ENCODE measurements at places on chromosomes 4 and X.

- no peak for DNase-seq
Measured at GRCh38 chr4:101989551-101989950, 199.0 kb downstream of the BANK1 start.

GRCh38 chr4:33357121-33357520 lies 2637.0 kb downstream of the PCDH7 start:
- DNase-seq = no peak

DNA sequence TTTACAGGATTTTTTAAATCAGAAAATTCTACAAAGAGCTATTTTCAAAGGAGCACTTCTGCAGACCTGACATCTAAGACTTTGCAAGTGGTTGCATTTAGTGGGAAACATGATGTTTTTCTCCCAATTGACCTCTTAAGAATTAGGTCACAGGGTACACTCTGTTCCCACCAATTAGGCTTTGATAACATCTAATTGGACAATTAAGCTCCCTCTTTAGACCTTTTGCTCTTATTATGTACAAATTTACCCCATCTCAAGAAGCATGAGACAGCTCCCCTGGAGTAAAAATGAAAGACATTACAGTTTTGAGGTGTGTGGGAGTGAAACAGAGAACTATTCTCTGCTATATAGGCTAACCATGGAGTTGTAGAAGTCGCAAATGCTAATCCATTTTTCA lies 31.8 kb upstream of the AGA start:
- DNase-seq = no peak

GRCh38 chr4:154506253-154506652 lies 14.7 kb upstream of the DCHS2 start:
- peak; percentile 28 for DNase-seq

DNA sequence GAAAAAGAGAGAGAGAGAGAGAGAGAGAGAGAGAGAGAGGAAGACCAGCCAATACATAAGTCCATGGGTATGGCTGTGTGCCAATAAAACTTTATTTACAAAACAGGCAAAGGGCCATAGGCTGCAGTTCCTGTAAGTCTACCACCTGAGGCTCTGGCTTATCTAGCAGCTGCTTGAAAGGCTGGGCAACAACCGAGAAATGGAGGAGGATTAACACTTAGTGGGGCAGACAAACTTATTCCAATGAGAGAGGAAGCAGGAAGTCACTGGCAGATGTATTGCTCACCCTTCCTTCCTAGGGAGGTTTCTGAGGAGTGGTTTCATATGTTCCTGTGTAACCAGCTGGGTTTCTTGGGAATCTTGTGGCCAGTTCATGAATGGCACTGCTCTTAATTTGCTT lies 4.7 kb upstream of the GPR143 start:
- DNase-seq = no peak

DNA sequence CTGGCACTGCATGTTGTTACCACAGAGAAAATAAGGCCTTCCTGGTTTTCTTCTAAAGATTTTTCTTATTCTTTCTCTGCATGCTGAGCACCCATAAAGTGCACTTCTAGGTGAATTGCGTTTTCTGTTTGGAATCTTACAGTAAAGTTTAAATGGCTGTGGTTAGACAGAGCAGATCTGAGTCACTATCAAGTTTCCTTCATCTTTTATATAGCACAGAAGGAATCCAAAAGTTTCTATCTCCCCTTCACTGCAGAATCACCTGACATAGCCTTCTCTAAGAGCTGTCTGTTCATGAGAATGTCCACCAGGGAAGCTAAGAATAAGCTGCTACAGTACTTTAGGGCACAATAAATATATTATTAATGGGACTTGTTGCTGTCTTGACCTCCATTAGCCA lies 455.5 kb upstream of the FAM241A start:
- DNase-seq = no peak

DNA sequence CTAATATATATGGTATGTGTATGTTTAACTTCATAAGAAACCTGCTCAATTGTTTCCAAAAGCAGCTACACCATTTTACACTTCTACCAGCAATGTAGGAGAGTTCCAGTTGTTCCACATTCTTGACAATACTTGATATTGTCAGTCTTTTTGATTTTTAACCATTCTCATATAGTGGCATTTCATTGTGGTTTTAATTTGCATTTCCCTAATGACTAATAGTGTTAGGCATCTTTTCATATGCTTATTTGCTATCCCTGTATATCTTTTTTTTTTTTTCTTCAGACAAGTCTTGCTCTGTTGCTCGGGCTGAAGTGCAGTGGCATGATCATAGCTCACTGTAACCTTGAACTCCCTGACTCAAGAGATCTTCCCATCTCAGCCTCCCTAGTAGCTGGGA lies 58.2 kb upstream of the TRIM2 start:
- DNase-seq = no peak

GRCh38 chr4:44118971-44119680 lies 329.5 kb downstream of the KCTD8 start:
- no peak for DNase-seq

- peak; percentile 50 for DNase-seq
Measured at GRCh38 chr4:109985993-109986974, 73.6 kb downstream of the EGF start.

DNA sequence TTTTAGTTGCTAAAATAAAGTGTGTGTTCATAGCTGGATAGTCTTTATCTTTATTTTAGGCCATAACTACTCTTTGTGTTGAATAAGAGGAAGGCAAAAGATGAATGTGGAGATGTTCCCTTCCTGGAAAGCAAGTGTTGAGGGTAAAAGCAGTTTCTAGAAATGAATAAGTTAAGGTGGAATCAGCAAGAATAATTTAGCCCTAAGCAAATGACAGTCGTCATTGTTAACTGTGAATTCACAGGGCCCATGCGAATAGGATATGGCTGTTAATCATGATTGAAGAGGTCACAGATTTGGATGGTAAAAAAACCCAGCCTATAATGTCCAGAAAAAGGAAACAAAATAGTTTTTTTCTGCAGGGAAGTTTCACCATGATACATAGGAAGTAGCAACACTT lies 167.8 kb upstream of the PPP3CA start:
- DNase-seq = no peak

DNA sequence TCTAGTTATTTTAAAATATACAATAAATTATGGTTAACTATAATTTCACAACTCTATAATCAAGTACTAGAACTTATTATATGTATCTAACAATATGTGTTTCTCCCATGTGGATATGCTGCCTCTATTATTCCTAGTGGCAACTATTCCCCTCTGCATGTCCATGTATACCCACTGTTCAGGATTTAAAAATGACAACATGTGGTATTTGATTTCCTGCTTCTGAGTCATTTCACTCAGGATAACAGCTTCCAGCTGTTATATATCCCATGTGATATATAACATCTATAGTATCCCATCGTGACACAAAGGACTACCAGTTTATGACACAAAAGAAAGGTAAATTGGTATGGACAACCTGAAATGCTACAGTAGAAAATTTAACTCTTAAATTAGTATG lies 167.4 kb upstream of the TACR3 start:
- no peak for DNase-seq

DNA sequence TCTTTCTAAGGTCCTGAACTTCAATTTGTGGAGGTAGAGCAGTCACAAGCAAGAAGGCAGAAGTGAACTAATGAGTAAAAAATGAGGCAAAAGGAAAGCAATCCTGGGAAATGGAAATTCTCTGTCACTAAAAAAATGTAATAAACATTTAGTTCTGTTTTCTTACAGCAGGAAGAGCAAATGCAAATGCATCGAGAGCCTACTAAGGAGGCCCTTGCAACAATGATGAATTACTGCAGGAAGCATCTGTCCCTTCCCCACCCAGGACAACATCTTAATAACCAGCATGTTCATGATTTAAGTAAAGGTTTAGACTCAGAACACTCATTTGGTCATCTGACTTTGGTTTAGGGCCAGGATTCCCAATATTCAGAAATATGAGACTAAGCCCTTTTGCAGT lies 341.4 kb upstream of the NOCT start:
- DNase-seq = no peak

GRCh38 chr4:8819473-8820177 lies 52.0 kb downstream of the HMX1 start:
- DNase-seq = no peak

GRCh38 chrX:120023259-120023658 lies 54.2 kb downstream of the RHOXF2B start:
- no peak for DNase-seq

GRCh38 chr4:78286281-78286680 lies 229.2 kb downstream of the FRAS1 start:
- DNase-seq = no peak

DNA sequence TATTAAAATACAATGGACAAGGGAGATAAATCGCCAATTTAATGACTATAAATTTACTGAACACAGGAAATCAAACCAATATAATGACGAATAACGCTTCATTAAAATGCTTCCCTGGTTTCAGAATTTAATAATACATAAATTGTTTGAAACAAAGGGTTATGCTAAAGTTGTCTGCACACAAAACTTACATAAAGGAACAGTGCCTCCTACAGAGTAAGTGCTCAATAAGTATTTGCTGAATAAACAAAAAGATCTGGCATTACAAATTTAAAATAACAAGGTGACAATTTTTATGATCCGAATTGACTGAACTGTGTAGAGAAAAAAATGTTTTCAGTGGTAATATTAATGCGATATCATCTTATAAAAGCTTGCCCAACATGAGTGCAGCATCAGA lies 69.6 kb downstream of the NOCT start:
- DNase-seq = peak; percentile 6

GRCh38 chr4:37675587-37676290 lies 10.4 kb downstream of the RELL1 start:
- DNase-seq = no peak

DNA sequence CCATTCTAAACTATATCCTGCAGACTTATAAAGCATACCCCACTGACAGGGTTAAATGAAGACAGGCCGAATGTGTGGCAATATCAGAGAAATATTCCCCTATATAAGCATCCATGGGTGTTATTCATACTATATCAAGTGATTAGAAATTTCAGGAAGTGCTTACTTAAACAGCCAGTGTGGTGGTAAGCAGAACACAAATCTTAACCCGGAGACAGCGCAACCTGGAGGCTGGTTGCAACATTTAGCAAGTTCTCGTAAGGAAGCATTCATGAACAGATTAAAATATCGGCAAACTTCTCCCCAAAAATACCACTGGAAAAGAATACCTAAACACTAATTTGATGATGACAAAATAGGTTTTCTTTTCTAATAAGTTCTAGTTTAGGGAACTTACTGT lies 261.2 kb downstream of the CBLL2 start:
- DNase-seq = no peak

GRCh38 chr4:165844161-165844560 lies 28.9 kb upstream of the TLL1 start:
- DNase-seq = no peak

GRCh38 chrX:20620306-20620705 lies 353.6 kb upstream of the RPS6KA3 start:
- DNase-seq = no peak

DNA sequence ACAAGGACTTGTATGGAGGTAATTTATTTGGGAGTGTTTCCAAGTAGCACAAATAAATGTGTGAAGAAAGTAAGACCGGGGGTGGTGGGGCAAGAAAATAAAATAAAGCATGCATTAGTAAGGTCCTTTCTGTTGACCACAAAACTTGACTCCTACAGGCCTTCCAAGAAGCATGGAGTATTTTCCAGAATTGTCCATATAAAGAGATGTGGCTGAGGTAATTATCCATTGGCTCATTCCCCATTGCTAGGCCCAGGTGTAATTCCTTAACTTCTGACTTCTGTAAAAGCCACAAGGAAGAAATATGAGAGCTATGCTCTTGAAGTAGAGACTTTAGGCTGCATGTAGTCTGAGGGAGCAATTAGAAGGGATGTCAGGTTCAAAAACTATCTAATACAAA lies 430.5 kb upstream of the PABPC4L start:
- DNase-seq = no peak

- DNase-seq = peak; percentile 92
Measured at GRCh38 chr4:123361195-123361861, 35.3 kb upstream of the SPRY1 start.

DNA sequence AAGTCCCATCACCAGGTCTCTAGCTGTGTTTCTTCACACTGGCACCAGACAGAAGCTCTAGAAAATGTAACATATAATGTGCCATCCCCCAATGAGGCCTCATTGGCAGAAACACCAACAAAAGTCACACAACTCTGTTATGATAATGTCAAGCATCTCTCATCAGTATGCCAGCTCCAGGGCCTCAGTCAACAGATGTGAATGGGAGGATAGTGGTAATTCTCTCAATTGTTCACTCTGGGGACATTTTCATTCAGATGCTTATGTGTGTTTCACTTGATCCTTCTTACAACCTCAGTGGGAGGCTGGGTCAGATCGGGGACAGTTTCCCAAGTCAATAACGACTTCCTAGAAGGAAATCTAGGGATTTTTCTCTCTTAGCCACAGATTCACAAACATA lies 57.5 kb upstream of the SCOC start:
- no peak for DNase-seq

DNA sequence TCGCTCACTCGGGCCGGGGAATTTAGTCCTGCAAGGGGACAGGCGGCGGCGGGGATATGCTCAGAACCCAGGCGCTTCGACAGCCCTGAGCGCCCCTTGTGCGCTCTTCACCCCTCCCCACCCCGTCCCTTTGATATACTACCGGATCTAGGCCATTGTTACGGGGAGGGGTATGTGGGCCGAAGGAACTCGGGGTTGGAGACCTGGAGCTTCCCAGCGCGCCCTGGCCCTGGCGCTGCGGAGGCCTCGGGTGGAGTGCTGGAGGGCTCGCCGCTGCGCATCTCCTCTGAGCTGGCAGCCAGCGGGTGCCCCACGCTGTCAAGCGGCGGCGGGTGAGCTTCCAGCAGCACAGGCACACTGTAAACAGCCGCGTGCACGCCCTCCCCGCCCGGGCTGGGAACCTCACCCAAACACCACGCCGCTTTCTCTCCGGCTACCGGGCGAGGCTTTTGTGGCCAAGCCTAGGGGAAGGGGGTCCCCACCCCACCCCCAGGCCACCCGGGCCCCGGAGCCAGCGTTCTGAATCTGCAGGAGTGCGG lies 54.5 kb upstream of the BCOR start:
- no peak for DNase-seq

DNA sequence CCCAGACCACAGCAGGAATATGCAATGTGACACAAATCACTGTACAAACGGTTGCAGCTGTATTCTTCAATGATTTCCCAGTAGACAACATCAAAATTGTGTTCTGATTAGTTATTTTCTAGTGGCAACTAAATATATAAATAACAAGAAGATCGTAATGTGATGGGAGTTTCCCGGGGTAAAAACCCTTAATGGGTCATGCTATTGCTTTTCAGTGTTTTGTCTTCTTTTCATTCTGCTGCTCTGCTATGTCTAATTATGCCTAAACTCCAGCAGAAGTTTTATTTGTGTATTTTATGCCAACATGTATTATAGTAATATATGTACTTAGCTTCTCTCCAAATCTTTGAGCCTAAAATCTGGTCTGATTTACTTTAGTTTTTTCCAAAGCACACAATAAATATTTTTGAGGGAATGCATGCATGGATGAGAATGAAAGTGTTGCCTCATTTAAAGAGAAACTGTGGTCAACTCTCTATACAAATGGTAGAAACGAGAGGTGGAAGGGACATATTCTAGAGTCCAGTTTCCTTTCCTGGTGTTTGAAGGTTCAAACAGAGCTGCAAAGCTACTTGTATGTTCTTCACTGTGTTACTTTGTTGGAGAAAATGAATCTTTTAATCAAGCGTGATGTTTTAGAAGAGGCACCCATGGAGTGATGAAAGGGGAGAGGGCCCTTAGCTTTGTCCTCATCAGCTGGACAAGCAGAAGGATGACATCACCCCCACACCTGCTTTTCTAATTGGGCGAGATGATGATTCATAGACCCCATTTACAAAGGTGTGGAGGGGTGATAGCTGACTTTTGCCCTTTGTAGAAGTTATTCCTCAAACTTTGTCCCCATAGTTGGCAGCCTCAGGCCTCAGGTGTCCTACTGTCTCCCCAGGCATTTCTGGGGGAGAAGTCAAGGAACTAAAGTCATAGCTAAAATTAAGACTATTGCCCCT lies 129.7 kb downstream of the FRAS1 start:
- DNase-seq = no peak

Data from fibroblast of gingiva (primary cell).